ENCODE measurements at places on chromosomes 1 and 21. TPM values are rescaled to one million over a fixed set of nuclear protein-coding genes. Genes with fewer than 3 reads are reported as not detected.

XPR1 gene
- total RNA-seq = 41.4 TPM

FAM78B gene
- total RNA-seq = 4.8 TPM

OVAAL gene
- total RNA-seq = not detected

KDF1 gene
- not detected for total RNA-seq

CYP4B1 gene
- total RNA-seq = not detected
